ENCODE measurements at places on chromosomes 5 and 9. TPM values are rescaled to one million over a fixed set of nuclear protein-coding genes. Genes with fewer than 3 reads are reported as not detected.

DNA sequence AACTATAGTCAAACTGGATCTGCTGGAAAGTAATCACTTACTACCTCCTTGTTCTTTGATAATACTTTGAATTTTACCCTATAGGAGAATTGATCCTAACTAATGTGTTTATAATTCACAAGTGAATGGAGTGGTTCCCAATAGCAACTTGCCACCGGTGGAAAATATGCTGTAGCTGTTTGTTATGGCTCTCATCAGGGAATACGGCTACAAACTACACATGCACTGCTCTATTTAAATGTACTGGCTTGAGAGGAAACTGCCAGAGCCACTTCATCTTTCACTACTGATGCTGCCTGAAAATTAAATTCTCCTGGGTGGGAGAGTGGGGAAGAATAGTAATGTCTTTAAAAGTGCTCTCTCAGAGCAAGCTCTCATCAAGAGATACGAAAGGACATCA, 448.5 kb upstream of the GRAMD2B start:
- no peaks in the 10 kb centered on the region for H3K4me1 ChIP-seq
- DNase-seq: no peak
- no peak overlapping the region for H3K4me3 ChIP-seq
- no peaks in the 10 kb centered on the region for H3K36me3 ChIP-seq

DNA sequence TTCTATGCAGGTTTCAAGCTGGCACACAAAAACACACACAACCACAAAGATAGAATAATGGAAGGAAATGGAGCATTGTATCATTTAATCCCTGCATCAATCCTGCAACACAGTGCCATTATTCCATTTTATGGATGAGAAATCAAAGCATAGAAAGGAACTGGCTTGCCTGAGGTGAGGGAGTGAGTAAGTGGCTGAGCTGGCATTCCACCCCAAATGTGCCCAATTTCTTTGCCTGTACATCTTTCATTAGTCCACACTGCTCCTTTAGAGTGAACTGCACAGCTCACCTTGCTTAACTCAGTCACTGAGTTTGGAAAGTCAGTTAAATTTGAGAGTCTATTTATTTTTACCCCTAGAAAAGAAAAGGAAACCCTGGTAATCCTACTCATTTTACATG, 28.9 kb downstream of the ZNF366 start:
- peaks cover 16% of the 10 kb centered on the region for H3K27me3 ChIP-seq
- H3K4me1 ChIP-seq: no peaks in the 10 kb centered on the region
- no peaks in the 10 kb centered on the region for H3K36me3 ChIP-seq
- DNase-seq: no peak

GRCh38 chr5:143031781-143032580, 261.8 kb downstream of the ARHGAP26 start:
- DNase-seq: no peak
- H3K27me3 ChIP-seq: no peaks in the 10 kb centered on the region
- H3K27ac ChIP-seq: no peak overlapping the region
- no peak overlapping the region for H3K4me3 ChIP-seq

Gene SLC4A9
- 0.22 TPM for polyA plus RNA-seq

DNA sequence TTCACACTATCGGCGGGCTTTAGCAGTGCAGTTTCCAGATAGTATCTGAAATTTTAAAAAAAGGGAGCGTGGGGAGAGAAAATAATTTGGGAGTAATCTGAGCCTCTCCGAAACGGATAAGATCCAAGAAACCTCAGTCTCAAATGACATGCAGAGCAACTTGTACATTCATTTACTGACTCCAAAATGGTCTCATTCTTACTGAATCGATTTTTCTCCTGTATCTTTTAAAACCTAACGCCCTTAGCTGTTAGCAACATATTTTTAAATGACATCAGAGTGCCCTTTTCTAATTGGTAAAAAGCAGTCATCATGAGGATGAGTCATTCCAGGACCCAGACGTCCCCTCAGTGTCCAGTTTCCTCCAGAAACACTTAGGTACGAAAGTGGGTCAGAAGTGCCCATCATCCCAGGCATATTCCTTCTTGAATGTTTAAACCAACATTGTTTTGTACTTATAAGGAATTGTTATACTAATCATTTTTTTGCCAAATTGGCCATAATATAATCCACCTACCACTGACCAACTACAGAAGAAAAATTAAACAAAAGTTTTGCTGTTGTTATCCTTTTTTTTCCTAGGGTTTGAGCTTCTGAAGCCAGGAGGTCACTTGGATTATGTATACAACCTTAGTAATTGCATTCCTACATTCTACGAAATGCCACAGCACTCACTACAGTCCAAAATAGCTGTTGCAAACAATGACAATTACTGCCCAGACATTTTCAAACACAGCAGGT, 354.4 kb downstream of the ADAMTS6 start:
- no peak overlapping the region for H3K4me3 ChIP-seq
- H3K36me3 ChIP-seq: no peaks in the 10 kb centered on the region
- DNase-seq: no peak
- H3K27ac ChIP-seq: no peak overlapping the region

DNA sequence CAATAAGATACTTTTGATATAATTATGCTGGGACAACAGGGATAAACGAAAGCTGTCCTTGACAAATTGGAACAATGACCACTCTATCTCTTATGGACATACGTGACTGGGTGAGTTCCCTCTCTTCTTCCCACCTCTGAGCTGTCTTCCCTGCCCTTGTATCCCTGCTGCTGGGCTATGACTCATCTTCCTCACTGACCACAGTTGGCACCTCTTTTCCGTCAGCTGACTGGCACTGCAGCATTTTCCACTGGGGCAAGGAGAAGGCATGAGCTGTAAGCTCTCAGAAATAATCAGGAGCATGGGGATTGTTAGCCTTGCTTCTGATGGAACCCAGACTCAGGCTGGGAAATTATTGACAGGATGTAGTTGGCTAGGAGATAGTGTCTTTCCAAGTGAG, 48.7 kb downstream of the PCSK1 start:
- H3K36me3 ChIP-seq: no peaks in the 10 kb centered on the region
- H3K27ac ChIP-seq: no peak overlapping the region
- H3K27me3 ChIP-seq: no peaks in the 10 kb centered on the region
- no peaks in the 10 kb centered on the region for H3K4me1 ChIP-seq
- no peak overlapping the region for H3K4me3 ChIP-seq
- no peak for DNase-seq

DNA sequence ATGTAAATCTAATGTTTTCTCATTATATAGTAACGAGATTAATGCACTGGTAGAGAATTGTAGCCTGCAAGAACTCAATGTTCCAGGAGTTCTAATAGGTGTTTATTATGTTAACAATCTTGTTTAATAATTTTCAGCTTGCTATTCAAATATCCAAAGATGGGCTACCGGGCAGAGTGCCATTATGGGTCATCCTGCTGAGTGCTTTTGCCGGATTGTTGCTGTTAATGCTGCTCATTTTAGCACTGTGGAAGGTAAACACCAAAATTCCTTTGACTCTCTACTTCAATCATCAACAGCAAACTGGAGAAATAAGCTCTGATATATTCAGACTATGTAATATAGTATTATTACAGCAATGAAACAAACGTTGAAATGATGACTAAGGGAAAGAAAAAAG, 41.9 kb upstream of the ITGA2 start:
- H3K36me3 ChIP-seq: peaks cover 8% of the 10 kb centered on the region
- DNase-seq: no peak
- no peak overlapping the region for H3K4me3 ChIP-seq
- no peaks in the 10 kb centered on the region for H3K27me3 ChIP-seq

Gene DOCK2
- 6.2 TPM for polyA plus RNA-seq

Gene CBY3
- 1.2 TPM for polyA plus RNA-seq

DNA sequence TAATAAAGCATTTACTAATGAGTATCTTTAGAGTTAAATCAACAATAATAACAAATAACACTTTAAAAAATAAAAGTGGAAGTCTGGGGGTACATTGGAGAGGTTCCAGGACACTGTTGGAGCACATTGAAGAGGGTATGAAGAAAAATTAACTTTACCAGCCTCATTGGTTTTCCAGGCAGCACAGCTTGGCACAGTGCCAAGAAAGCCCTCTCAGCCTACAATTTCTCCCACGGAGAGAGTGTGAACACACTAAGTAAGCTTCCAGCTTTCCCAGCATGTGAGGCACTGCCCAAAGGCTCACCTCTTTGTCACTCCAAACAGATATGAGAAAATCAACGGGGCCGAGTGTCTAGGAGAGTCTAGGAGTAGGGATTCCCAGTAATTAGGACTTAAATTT, 1912.8 kb upstream of the NUDT12 start:
- no peaks in the 10 kb centered on the region for H3K4me1 ChIP-seq
- no peaks in the 10 kb centered on the region for H3K27me3 ChIP-seq
- no peak for DNase-seq
- H3K27ac ChIP-seq: no peak overlapping the region

- no peaks in the 10 kb centered on the region for H3K4me1 ChIP-seq
- no peak for DNase-seq
- H3K36me3 ChIP-seq: no peaks in the 10 kb centered on the region
- H3K27me3 ChIP-seq: no peaks in the 10 kb centered on the region
- H3K27ac ChIP-seq: no peak overlapping the region
Measured at GRCh38 chr9:69371001-69371400, 46.0 kb downstream of the ENTREP1 start.

Measured in large intestine (tissue), 12 donors.